H1 (cell line): ENCODE measurements at places on chromosomes 2 and 18. TPM values are rescaled to one million over a fixed set of nuclear protein-coding genes. Genes with fewer than 3 reads are reported as not detected.

Gene MYO5B
- 6.4 and 6.9 TPM in 2 replicates for total RNA-seq

Gene WNT10A
- total RNA-seq = not detected in 2 replicates

Gene KCTD1
- 14.0 and 17.6 TPM in 2 replicates for total RNA-seq

DNA sequence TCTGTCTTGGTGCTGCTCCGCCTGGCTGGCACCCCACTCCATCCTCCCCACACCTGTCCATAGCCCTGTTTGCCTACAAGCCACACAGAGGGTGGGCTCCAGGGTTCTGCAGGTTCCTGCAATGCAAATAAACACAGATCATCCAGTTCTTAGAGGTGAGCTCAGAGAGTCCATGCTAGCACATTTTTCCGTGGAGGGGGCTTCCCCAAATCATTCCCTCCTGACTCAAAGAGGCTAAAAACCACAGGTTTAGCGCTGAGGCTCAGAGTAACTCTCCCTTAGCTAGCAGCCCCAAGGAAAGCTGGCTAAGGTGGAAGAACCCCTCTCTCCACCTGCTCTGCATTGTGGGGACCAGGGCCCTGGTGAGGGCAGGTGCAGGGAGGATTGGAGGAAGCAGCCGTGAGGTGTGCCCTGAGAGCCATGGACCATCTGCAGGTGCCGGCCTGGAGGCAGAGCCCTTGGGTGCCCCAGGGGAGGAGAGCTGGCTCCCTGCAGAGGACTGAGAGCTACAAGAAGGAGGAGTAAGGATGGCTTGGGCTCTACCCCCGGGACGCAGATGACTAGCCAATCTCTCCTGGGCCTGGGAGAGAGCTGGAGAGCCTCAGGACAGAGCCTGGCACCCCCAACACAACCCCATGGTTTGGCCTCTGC, 23.8 kb upstream of the TEX44 start:
- no peak overlapping the region for H3K27ac ChIP-seq
- peaks cover 19% of the 10 kb centered on the region for H3K4me1 ChIP-seq
- DNase-seq = no peak
- H3K27me3 ChIP-seq = no peaks in the 10 kb centered on the region
- H3K4me3 ChIP-seq = no peak overlapping the region

DNA sequence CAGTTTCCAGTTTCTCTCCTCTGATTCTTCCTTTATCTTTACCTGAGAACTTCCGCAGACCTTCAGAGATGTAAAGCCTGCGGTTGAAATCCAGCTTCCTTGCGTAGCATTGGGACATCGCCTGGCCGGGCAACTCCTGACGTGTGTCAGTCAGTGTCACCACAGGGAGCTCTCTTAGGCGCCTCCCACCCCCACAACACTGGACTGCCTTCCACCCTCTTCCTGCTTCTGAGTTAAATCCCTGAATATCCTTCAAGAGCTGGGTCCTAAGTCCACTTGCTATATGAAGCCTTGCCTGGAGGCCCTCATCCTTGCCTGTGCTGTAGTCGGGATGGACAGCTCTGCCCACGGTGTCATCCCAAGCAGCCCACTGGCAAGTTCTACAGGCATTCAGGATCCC, 179.4 kb downstream of the SEPTIN10 start:
- no peaks in the 10 kb centered on the region for H3K27me3 ChIP-seq
- no peak overlapping the region for H3K4me3 ChIP-seq
- no peak overlapping the region for H3K27ac ChIP-seq
- no peaks in the 10 kb centered on the region for H3K4me1 ChIP-seq
- H3K36me3 ChIP-seq = no peaks in the 10 kb centered on the region

- no peak overlapping the region for H3K4me3 ChIP-seq
- DNase-seq = no peak
- no peaks in the 10 kb centered on the region for H3K36me3 ChIP-seq
- H3K27me3 ChIP-seq = no peaks in the 10 kb centered on the region; the same call in 1 of the 2 replicates
- no peak overlapping the region for H3K27ac ChIP-seq
- peaks cover 8% of the 10 kb centered on the region; the same call in 1 of the 2 replicates for H3K4me1 ChIP-seq
These were observed 95.7 kb downstream of the MAIP1 start for GRCh38 chr2:200050921-200051610.

GRCh38 chr18:13370995-13371625, 152.6 kb downstream of the LDLRAD4 start:
- no peak for DNase-seq
- no peak overlapping the region for H3K27ac ChIP-seq
- H3K4me1 ChIP-seq = no peaks in the 10 kb centered on the region
- H3K4me3 ChIP-seq = no peak overlapping the region
- H3K36me3 ChIP-seq = no peaks in the 10 kb centered on the region

DNA sequence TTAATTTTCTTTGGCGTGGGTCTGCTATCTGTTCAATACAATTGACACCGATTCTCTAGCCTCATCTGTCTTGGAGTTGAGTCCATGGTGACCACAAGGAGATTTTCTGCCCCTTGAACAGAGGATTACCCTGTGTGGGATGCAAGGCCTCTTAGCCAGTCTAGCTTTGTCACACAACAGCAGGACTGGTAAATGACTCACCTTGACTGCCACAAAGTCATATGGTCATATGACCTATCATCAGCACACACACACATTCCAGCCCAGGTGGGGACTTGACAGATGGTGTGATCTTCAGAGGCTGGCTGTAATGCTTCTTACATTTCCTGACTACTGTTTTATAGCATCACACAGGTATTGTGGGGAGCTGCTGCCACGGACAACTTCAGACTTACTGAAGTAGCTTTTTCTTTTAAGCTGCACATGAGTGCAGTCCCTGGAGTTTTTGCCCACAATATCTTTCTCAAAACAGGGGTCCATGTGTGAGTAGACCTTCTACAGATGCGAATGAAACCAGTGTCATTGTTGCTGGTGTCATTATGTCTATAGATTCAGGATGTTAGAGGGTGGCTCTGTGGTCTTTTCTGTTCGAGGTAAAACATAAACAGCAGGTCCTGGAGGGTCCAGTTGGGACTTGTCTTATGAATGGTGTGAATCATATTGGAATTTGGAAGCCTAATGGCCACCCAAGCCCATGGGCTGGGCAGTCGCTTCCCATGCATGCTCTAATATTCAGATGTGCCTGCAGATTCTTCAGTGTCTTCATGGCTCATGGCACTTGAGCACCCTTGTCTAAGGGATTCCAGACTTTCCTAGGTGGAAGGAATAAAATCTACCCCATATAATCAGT, 18.6 kb upstream of the ACOXL start:
- no peaks in the 10 kb centered on the region for H3K27me3 ChIP-seq
- H3K4me1 ChIP-seq = no peaks in the 10 kb centered on the region
- H3K36me3 ChIP-seq = no peaks in the 10 kb centered on the region

DNA sequence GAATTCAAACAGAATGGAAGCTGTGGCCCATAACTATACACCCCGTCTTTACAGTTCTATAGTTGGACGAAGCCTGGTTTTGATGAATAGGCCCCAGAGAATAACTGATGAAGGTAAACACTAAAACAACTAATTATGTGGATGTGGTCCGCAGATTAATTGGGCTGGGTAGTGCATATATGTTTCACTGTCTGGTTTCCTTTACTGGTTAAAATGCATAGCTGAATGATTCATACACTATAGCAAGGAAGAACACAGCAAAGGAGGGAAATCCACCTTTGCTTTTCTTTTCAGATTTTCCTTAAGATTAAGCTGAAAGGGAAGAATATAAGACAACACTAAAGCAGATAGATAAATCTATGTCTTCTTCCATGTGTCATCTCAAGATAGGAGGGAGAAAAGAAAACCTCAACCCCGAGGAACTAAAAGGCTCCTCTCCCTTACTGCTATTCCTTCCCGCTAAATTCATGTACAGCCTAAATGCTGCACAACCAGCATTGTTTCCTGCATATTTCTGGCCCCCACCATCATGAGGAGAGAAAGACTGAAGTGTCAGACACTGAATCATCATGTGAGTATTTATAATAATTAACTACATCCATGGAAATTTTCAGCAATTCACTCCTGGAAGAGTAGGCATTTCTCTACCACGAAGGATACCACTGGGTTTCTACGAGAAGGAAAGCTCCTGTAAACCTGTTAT, 297.1 kb upstream of the CCDC68 start:
- H3K4me3 ChIP-seq = no peak overlapping the region
- no peak overlapping the region for H3K27ac ChIP-seq
- H3K36me3 ChIP-seq = peaks cover 49% of the 10 kb centered on the region
- H3K4me1 ChIP-seq = peaks cover 3% of the 10 kb centered on the region
- H3K27me3 ChIP-seq = no peaks in the 10 kb centered on the region

DNA sequence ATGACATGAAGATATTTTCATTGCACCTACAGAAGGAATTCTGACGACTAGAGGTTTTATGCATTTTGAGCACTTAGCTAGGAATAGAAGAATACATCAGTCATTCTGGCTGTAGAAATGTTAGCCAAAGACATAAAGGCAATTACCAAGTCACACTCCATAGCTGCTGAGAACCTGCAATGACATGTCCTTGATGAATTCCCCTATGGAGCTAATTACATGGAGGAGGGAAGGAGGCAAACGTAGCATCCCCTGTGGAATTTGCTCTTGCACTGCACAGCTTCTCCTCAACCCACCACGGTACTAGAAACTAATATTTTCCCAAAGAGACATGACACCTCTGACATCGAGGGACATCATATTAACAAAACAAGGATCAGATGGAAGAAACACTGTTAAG, 174.0 kb upstream of the SESTD1 start:
- no peak overlapping the region for H3K4me3 ChIP-seq
- no peaks in the 10 kb centered on the region for H3K36me3 ChIP-seq

GRCh38 chr18:63407734-63408133, 14.5 kb downstream of the VPS4B start:
- peaks cover 17% of the 10 kb centered on the region for H3K36me3 ChIP-seq
- DNase-seq = no peak
- H3K4me3 ChIP-seq = no peak overlapping the region
- no peak overlapping the region for H3K27ac ChIP-seq
- H3K27me3 ChIP-seq = no peaks in the 10 kb centered on the region
- H3K4me1 ChIP-seq = no peaks in the 10 kb centered on the region

- no peak overlapping the region for H3K27ac ChIP-seq
- H3K27me3 ChIP-seq = no peaks in the 10 kb centered on the region
- peaks cover 5% of the 10 kb centered on the region for H3K4me1 ChIP-seq
- H3K4me3 ChIP-seq = no peak overlapping the region
- H3K36me3 ChIP-seq = no peaks in the 10 kb centered on the region
These were observed 170.6 kb upstream of the NCK2 start for GRCh38 chr2:105573910-105574655.

DNA sequence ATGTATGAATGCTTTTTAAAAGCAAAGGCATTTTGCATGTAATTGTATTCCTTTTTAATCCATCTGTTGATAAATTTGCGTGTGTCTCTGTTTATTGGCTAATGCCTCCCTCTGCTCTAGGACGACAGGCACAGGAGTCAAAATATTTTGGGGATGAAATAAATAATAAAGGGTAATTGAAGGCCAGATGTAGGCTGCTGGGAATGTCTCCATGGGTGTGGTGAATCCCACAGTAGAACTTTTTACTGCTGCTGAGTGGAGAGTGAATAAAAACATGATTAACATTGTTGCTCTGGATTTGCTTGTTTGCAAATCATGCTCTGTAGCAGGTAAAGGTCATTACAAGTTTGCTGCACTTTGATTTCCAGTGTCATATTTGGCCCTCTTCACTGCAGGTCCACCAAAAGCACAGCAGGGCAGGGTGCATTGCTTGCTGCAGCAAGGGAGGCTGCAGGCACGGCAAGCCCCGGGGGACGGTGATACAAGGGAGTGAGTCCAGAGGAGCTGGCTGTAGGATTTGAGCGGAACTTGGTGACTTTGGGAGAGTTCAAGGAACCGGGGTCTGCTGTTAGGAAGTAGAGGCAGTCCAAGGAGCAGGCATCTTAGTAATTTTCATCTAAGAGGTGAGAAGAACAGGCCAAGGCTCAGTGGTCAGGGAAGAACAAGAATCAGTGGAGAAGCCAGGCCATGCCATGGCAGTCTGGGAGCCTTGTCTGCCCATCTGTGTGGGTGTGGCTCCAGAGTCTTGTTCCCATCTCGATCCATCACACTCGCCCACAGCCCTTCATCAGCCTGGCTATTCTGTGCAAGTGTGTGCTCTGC, 201.5 kb upstream of the RAB6C start:
- no peaks in the 10 kb centered on the region for H3K27me3 ChIP-seq
- peak; percentile 23 for DNase-seq
- H3K4me3 ChIP-seq = no peak overlapping the region

GRCh38 chr18:5876891-5877290, 18.4 kb downstream of the TMEM200C start:
- H3K4me1 ChIP-seq = no peaks in the 10 kb centered on the region
- no peaks in the 10 kb centered on the region for H3K27me3 ChIP-seq
- no peak overlapping the region for H3K27ac ChIP-seq
- H3K36me3 ChIP-seq = no peaks in the 10 kb centered on the region
- no peak overlapping the region for H3K4me3 ChIP-seq

DNA sequence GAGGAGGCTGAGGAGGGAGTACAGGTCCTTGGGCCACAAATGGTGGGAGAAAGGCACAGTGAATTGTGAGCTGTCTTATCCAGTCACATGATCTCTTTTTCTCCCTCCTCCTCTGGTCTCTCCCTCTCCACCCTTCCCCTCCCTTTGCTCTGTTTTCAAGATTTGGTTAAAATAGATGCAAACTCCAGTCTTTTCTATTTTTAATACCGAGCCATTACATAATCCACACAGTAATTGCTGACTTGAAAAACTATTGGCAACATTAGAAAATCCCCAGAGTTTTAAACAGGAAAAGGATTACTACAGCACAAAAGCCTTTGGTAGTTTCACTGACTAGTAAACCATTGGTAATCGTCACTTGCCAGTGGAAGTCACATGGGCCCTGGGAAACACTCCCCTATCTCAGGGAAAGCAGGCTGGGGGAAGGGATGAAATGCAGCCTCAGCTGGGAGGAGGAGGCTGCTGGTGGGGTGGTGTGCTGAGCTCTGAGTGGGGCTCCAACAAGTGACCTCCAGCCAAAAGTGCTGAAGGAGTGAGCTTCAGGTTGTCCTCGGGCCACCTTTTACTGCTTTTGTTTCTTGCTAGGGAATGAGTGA, 57.4 kb upstream of the PCBP1 start:
- peak overlapping the region; percentile 49; the same call in 1 of the 2 replicates for H3K27ac ChIP-seq
- no peaks in the 10 kb centered on the region for H3K27me3 ChIP-seq
- H3K4me1 ChIP-seq = peaks cover 2% of the 10 kb centered on the region
- 0 out of 2 replicates have a peak, but pooled peaks cover 3% of the 10 kb centered on the region for H3K36me3 ChIP-seq
- H3K4me3 ChIP-seq = no peak overlapping the region
- DNase-seq = peak; percentile 61

DNA sequence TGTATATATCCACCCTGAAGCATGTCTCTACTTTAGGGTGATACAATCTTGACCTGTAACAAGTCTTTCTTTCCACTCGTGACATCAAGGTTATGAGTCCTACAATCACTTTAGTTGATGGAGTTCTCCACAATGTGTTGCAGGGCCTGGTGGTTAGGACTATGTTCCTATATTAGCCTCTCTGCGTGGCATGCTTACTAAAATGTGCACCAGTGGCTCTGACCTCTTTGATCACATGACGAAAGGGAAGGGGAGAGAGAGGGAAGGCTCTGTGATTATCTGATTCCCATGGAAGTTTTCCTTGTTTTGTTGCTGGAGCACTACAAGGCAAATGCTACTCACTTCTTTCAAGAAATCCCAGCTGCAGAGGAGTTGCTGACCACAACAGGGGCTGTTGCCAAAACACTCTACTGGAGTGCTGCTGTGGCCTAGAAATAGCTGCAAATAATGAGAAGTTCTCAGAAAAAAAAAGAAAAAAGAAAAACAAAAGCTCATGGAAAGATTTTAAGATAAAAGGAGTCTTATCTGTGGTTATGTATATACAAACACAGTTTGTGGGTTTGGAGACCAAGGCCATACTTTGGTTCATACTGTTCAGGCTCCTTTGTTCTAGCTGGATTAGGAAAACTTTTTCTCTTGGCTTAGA, 272.8 kb upstream of the MMADHC start:
- H3K27ac ChIP-seq = no peak overlapping the region
- H3K4me1 ChIP-seq = no peaks in the 10 kb centered on the region
- H3K27me3 ChIP-seq = no peaks in the 10 kb centered on the region
